ENCODE measurements at places on chromosomes 13 and 19. TPM values are rescaled to one million over a fixed set of nuclear protein-coding genes. Genes with fewer than 3 reads are reported as not detected.

- DNase-seq = no peak
- H3K36me3 ChIP-seq = no peaks in the 10 kb centered on the region
- H3K4me3 ChIP-seq = no peak overlapping the region
- H3K4me1 ChIP-seq = no peaks in the 10 kb centered on the region
These were observed 6.1 kb downstream of the FLT3 start for GRCh38 chr13:28094306-28094705.

GRCh38 chr19:58227964-58228584 lies 640 bp upstream of the ZNF544 start:
- H3K27me3 ChIP-seq = no peaks in the 10 kb centered on the region
- DNase-seq = no peak
- peak overlapping the region; percentile 51 for H3K27ac ChIP-seq
- H3K4me1 ChIP-seq = no peaks in the 10 kb centered on the region
- peak overlapping the region; percentile 60 for H3K4me3 ChIP-seq

- H3K27ac ChIP-seq = no peak overlapping the region
- no peak for DNase-seq
- no peak overlapping the region for H3K4me3 ChIP-seq
- H3K36me3 ChIP-seq = no peaks in the 10 kb centered on the region
- peaks cover 15% of the 10 kb centered on the region for H3K4me1 ChIP-seq
These were observed 11.9 kb downstream of the ZIC5 start for GRCh38 chr13:99959540-99960230.

DNA sequence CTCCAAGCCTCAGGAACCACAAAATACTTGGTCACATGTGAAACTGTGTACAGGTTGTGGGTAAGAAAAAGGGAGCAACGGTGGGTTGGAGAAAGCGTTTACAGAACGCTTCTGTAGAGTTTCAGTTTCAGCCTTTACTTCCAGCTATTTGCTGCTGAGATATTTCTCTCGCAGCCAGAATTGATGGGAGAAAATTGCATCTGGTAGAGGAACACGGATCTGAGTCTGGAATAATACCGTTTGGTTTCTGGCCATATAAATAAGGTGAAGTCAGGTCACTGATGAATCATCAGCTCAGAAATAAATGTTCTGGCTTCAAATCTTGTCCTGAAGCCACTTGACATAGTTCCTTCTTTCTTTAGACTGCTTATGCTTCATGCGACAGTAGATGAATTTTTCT lies 20.3 kb upstream of the RFC3 start:
- H3K27ac ChIP-seq = peak overlapping the region; percentile 50
- H3K4me1 ChIP-seq = no peaks in the 10 kb centered on the region
- H3K27me3 ChIP-seq = no peaks in the 10 kb centered on the region
- no peak overlapping the region for H3K4me3 ChIP-seq

- no peaks in the 10 kb centered on the region for H3K36me3 ChIP-seq
- no peaks in the 10 kb centered on the region for H3K27me3 ChIP-seq
- no peaks in the 10 kb centered on the region for H3K4me1 ChIP-seq
- no peak overlapping the region for H3K27ac ChIP-seq
- DNase-seq = no peak
- no peak overlapping the region for H3K4me3 ChIP-seq
These were observed 65.7 kb downstream of the SLC7A1 start for GRCh38 chr13:29529754-29530153.

C2CD4C gene
- total RNA-seq = not detected
